ENCODE measurements at places on chromosomes 2 and 18. TPM values are rescaled to one million over a fixed set of nuclear protein-coding genes. Genes with fewer than 3 reads are reported as not detected.
A peak's percentile ranks its signal among the peaks of the same experiment; 100 is the strongest.

Gene LIMS2
- total RNA-seq: 0.51 TPM

Gene IL36RN
- not detected for total RNA-seq

Gene NR4A2
- total RNA-seq: 0.17 TPM

Gene MYO5B
- under 0.01 TPM for total RNA-seq

Gene PMAIP1
- total RNA-seq: 29.8 TPM

Gene REG3A
- not detected for total RNA-seq

Gene MAP3K19
- not detected for total RNA-seq

DNA sequence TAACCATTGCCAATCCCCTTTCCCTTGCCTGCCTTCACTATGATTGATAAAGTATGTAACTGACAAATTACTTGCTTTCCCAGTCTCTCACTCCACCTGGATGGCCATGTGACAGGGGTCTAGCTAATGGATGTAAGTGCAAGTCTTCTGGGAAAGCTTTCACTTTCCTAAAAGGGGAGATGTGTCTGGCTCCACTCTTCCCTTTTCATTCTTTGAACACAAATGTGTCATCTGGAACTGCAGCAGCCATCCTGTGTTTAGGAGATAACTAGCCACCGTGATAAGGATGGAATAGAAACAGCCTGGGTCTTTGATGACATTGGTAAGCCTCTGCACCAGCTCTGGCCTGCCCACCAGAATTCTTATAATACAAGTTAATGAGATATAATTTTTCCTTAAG lies 38.2 kb downstream of the SNRPD1 start:
- no peak for DNase-seq

GRCh38 chr2:171798156-171798820 lies 95.8 kb downstream of the SLC25A12 start:
- peak; percentile 37 for DNase-seq

DNA sequence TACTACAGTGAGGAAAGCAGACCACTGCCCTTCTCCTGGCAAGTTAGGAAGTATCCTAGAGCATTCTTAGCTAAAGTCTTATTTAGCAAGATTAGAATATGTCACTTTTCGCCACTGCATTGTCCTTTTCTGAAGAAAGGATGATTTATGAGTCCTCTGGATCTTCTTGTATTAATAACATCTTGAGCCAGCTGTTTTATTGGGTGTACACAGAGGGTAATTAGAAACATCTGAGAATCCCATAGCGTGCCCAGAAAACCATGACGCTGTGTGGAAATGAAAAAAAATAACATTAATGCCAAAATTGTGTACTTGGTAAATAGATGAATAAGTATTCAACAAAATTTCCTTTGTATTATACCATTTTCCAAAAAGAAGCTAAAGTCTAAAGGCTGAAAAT lies 198.7 kb downstream of the LTBP1 start:
- no peak for DNase-seq

DNA sequence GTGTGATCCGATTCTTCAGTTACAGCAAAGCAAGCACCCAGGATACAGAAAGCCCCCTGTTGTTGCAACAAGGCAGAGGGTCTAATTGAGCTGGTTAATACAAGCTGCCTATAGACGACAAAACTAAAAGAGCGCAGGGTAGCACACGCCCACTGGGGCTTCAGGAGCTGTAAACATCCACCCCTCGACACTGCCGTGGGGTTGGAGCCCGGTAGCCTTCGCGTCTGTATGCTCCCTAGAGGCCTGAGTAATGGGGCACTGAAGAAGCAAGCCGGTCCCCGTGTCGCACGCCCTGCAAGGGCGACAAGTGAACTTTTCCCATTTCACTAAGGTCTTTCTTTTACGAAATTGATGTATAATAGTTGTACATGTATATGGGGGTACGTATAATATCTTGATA lies 24.7 kb upstream of the CHRNA1 start:
- DNase-seq: no peak

DNA sequence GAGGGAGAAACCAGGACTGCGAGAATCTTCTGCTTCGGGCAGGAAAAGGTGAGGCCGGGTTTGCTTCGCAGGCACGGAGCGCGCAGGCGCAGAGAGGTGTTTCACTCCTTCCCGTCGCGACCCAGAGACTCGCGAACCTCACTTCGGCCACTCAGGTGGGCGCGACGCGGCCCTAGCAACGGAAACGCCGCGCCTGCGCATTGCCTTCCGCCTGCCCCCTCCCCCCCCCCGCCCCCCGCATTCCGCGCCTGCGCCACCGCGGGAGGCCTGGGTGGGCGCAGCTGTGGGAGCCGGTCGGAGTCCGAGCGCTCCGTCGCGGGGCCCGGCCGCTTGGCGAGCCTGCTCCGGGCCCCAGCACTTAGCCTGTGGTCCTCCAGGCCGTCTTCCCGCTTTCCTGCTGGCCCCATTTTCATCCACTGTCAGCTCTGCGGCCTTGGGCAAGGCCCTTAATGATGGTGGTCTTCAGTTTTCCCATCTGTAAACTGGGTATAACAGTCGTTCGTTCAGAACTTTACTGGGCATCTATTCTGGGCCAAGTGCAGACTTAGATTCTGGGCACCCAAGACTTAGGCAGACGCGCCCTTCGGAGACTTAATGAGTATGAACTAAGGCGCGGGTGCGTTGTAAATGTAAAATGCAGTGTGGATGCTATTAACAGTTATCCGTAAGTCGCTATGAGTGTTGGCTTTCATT lies 62.1 kb upstream of the ACKR3 start:
- DNase-seq: peak; percentile 65

DNA sequence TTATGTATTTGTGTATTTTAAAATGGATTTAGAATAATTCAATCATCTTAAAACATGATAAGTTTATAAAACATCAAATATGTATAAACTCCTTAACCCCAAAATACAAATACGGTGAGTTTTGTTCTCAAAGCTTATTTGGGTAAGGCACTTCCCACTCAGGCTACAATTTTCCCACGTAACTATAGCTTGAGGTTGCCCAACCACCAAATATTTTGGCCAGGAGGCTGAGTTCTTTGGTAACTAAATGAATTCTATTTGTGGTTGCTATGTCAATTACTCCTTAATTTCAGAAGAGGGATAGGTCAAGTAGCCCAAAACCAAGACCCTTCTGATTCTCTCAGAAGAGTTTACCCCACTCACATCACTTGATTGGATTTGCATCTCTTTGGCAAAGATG lies 70.4 kb downstream of the MYL12B start:
- peak; percentile 63 for DNase-seq

GRCh38 chr18:7561909-7562460 lies 5.1 kb upstream of the PTPRM start:
- DNase-seq: no peak

GRCh38 chr2:17966798-17967197 lies 88.3 kb downstream of the KCNS3 start:
- DNase-seq: no peak

GRCh38 chr2:233766416-233766815 lies 6.3 kb downstream of the UGT1A1 start:
- no peak for DNase-seq

DNA sequence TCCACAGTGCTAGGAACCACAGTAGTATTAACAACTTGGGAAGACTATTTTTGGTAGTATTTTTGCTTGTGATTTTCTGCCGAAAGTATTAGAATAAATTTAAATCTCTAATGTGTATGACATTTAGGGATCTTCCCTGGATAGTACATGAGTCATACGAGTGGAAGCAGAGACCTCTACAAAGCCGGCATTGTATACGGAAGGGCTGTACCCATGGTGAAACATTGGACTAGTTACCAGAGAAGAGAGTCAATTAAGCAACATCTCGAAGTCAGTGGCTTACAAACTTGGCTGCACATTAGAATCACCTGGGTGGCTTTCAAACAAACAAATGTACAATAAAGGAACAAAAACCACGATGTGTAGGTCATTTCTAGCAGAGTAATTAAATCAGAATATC lies 1131.7 kb upstream of the LRRTM1 start:
- DNase-seq: peak; percentile 4

DNA sequence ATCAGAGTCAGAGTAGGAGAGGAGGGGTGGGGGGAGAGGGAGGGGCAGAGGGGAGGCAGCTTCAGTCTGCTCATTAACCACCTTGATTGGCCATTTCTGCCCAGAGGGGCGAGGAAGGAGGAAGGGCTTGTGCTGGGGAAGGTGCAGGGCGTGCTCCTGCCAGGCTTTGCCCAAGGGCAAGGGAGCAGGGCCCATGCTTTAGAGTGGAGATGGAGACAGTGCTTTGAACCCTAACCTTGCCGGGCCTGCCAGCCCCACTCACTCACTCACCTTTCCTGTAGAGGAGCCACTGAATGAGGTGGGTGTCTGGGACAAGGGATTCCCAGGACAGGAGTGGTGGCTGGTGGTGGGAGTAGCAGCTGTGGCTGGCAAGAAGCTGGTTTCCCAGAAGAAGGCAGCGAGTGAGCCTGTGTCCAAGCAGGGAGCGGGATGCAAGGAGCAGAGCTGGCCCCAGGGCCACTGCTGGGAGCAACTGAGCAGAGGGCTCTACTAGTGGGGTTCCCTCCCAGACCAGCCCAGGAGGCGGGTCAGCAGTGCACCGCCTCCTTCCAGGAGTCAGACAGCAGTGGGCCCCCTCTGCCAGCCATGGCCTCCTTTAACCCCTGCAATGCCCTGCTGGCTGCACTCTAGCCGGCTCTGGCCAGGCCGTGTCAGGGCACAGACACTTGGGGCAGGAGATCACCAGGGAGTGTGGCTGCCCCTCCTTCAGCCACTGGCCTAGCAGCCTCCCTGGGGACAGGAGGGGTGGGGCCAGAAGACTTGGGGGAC lies 3.6 kb upstream of the RUFY4 start:
- DNase-seq: no peak

GRCh38 chr2:67259556-67260342 lies 137.4 kb upstream of the ETAA1 start:
- DNase-seq: peak; percentile 81

DNA sequence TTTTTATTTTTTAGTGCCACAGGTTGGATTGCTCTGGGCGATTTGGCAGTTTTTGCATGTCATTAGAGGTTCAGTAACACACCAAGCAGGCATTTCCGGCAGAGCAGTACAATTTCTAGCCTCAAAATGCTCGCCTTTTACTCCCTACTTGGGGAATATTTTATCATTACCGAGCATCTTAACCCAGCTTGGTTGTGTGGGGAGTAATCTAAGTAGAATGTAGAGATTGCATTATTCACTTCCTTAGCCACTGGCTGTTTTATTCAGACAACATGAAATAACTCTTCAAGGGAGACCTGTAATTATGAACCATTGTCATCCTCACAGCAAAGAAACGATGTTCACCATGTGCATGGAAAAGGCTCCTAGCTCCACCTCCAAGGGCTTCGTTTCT lies 13.1 kb downstream of the GRP start:
- DNase-seq: no peak

DNA sequence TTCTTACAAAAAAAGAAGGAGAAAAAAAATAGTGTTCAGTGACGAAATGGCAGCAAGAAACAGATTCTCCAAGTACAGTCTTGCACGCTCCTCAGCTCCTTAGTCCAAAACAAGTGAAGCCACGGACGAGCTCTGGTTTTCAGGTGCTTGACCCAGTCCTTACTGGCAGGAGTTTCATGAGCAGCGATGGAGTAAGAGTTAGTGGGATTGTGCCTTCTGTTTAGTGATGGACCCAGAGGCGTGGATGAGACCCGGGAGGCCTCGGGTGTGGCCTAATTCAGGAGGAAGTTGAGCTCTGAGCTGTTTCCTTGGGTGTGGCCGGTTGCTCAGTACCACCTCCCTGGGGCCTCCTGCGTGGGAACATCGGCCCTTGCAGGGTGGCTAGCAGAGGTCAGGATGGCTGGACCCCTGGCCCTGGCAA lies 52.0 kb downstream of the KIF5C start:
- DNase-seq: no peak

DNA sequence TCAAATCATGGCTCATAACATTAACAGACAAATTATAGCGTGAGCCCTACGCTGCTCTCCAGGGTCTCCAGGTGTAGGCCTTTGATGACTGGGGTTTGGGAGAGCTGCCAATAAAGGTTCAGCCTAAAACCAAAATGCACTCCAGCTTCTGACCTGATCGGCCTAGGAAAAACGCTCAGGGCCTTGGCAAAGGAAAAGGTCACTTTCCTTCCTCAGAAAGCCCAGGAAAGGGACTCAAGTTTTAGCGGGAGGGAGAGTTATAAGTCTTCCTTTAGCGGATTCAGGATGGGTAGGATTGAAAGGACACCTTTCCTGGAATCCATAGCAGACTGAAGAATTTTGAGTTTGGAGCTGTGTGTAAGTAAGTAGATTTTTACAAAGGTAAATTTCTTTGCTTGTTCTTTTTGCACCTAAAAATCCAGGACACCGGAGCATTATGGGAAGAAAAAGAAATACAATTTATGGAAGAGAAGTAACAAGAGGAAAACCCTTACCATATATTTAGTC lies 8.8 kb downstream of the EVX2 start:
- no peak for DNase-seq

All from fibroblast of lung (primary cell).